ENCODE measurements at places on chromosomes 6 and 20.

DNA sequence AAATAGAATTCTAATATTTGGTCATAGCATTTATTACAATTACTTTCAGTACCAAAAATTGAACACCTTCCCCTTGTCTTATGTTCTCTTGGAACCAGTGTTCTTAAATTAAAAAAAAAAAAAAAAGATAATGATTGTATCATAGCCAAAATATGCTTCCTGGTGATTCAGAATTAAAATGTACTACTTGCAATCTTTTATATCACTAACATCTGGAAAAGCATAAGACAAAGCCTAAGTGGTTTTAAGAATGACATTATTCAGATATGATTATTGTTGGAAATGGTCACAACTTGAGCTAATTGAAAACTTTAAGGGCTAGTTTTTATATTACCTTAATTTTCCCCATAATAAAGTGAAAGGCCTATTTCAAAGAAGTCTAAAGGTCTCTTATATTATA, 493.3 kb upstream of the MARCKS start:
- DNase-seq, result no peak

DNA sequence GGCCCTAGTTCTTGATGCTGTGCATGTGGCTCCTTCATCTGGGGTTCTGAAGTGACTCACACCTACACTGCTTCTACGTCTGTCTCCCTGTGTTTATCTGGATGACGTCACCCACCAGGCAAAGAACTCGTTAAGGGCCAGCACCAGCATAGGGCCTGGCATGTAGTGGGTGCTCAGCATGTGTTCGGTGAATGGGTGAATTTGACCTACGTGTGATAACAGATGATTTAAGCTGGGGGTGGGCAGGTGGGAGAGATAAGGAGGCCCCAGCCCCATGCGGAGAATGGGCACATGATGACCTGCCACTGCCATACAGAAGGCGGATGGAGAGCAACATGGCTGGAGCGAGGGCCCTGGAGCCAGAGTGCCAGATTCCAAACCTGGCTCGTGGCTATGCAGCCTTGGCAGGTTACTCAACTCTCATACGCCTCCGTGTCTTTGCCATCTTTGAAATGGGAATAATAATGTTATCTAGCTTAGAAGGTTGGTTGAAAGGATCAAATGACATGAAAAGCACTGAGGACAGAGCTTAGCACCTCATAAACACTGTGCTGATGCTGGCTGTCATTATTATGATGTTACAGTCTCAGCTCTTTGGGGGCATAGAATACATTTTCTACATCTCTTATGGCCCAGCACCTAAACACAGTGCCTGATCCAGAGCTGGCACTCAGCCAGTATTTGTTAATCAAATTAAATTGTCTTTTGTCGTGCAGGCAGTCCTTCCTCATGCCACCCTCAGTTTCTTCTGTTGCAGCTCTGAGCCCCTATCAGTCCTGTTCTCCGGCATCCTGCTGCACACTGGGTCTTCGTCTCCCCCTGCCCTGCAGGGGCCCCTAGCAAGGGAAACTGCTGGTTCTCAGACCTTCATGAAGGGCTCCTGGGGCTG, 39.6 kb downstream of the VEGFA start:
- no peak for DNase-seq

DNA sequence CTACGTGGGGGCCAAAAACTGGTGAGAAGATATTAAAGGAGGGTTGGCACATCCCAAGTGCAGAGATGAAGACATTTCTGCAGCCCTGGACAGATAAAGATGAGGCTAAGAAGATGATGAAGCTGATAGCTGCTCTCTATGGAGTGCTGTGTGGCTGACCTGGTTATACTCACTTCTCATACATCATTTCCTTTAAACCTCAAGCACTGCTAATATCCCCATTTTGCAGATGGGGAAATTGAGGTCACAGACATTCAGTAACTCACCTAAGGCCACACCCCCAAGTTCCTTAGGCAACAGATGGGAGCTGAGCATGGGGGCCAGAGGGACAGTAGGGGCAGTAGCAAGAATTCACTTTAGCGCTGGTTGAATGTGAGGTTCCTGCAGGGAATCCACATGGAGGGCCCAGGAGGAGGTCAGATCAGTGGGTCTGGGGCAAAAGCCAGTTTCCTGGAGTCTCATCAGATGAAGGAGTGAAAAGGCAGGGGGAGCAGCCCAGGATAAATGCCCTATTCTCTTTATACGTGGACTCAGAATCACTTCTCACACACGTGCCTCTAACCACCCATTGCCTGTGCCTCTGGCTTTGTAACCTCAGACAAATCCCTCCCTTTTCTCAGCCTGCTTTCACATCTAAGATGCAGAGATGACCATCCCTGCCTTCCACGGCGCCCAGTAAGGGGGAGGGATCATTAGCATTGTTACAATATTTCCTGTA, 125.8 kb downstream of the NFATC2 start:
- DNase-seq, result no peak

DNA sequence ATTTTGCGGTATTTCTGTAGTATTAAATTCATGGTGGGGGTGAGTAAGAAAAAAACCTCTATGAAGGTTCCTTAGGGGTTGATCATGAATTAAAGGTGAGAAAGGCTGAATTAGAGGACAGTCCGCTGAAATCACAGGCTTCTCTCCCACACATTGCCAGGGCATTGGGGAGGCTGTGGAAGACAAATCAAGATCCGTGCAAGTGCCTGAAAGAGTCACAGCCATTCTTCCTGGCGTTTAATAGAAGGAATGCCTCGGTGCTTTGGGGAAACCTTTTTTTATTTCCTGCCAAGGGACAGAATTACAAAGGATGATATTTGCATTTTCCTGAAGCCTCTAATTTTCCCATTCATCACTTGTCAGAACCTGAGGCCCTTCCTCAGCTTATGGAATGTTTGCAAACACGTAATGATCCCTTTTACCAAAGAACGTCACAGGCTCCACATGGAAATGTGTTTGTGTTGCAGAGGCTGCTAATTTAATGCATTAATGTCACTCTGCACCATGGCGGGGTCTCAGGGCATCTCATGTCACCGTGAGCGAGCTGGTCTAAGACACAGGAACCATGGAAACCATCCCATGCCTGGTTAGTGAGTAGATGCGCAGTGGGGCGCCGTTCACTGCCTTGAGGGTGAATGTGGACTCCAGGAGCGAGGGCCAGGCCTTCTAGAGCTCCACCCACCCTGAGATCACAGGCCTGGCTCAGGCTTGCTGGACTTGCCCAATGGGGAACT, 185.9 kb upstream of the SULF2 start:
- DNase-seq, result no peak

DNA sequence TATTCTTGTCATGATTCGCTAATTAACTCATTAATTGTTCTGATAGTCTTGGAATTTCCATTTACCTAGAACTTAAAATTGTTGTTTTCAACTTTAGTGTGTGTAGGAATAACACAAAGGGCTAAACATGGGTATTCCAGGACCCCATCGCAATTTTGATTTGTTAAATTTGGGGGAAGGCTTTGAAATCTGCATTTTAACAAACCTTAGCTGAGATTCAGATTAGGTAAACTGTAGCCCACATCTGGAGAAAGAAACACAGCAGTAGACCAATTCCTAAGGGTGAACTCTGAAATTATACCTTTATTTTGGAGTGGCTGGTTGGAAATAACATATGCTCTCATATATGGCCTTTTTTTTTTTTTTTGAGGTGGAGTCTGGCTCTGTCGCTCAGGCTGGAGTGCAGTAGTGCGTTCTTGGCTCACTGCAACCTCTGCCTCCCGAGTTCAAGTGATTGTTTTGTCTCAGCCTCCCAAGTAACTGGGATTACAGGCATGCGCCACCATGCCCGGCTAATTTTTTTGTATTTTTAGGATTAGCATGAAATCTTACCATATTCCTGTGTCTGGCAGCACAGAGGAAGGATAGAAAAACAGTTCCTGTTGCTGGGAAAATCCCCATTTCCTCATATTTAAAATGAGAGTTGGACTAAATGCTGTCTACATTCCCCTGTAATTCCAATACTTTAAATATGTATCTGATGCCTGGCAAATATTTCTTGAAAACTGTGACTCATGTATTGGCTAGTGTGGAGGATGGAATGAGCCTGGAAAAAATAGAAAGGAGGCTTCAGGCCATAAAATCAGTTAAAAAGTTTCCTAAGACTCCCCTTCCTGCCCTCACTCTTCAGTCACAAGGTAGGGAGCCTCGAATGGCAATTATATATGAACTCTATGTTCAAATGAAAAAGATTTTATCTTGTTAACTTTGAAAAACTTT, 96.7 kb upstream of the FAM184A start:
- no peak for DNase-seq

DNA sequence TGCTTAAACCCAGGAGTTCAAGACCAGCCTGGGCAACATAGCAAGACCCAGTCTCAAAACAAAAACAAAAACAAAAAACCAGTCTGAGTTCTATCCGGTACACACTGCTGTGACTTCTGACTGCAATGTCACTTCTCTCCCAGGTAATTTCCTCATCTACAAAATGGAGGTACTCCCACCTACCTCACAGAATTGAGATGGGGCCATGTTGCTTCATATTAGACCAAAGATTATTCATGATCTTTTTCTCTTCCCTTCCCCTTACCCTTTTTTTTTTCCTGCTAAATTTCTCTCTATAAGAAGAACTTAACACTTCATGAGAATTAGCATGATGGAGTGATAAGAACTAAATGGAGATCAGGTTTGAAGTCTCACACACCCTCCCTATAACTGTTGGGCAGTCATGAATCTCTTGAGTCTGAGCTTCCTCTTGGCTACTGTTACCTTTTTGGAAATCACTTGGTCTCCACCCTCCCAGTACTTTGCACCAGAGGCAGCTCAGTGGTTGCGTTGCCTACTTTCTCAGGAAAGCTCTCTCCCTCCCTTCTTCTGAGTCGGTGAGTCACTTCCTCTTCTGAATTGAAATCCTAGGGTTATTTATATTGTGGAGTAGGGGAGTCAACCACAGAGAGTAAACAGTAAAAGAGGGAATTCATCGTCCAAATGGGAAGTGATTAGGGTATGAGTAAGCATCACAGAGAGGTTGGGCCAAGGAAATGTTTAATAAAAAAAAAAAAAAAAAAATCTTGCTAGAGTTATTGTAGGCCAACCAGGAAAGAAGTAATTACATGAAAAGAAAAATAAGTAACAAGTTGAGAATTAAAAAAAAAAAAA, 59.9 kb upstream of the MAP7 start:
- DNase-seq, result no peak

DNA sequence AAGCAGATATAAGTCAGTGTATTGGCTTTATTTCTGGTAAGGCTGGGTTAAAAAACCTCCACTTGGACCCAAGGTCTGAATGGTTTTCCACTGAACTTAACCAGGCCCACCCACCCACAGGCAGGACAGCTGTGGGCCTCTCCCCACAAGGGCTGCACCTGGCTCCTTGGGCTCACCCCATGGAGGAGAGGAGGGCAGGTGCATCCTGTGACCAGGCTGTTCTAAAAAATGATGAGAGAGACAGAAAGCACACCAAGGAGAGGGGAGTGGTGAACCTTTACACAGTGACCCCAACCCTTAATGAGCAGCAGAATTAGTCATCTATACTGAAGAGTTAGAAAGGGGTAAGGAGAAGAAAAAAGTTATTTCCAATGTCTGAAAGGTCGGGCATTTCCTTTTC, 34.5 kb upstream of the DUSP22 start:
- no peak for DNase-seq

- DNase-seq, result no peak
Observed at GRCh38 chr6:36289281-36289878, 19.5 kb downstream of the PNPLA1 start.

DNA sequence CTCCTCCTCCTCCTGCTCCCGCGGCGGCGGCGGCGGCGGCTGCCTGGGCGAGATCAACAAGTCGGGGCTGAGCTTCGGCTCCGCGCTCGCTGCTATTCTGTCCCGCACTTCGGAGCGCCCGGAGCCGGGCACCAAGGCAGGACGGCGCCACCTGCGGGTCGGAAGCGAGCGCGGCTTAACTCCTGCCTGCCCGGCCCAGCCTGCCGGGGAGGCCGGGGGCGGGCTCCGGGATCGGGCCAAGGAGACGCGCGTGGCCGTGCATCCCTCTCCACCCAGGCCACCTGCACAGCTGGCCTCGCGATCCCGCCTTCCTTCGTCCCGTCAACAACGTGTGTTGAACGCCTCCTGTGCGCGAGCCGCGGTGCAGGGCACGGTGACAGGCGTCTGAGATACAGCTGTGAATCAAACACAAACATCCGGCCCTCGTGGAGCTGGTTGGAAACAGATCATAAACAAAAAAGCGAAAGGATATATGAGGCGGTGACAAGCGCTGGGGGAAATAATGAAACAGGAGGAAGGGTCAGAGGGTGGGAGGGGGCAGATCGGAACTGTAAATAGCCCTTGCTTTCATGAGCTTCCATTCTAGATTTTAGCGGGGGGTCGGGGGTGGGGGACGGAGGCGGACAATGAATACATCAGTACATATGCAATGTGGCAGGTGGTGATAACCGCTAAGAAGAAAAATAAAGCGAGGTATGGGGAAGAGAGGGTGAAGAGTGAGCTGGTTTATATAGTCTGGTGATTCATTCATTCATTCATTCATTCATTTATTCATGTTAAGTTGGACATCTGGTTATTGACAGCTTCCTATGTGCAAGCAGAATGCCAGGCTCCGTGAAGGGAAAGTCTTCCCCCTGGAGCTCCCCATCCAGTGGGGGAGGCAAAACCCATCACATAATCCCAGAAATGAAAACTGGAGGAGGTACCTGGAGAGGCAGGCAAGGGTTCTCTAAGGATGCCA, 2.0 kb upstream of the KCNB1 start:
- peak; percentile 54 for DNase-seq

GRCh38 chr6:84453499-84453898, 226.1 kb upstream of the CEP162 start:
- no peak for DNase-seq

GRCh38 chr6:158344534-158344933, 32.3 kb downstream of the TULP4 start:
- no peak for DNase-seq

DNA sequence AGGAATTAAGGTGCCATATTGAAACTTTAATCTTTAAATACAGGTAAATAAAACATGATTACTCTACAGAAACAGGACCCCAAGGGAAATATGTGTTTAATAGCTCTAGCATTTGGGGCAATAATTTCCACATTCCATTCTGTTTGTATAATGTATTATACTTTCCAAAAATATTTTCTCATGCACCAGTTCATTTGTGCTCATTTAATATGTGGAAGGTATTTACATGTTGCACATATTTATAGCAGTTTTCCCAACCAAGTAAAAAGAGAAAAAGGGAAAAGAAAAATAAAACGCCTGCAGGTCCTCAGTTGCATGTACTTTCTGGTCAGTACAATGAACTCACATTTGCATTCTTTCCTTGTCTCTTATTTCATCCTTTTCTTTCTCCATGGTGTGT, 129.5 kb upstream of the SULF2 start:
- DNase-seq, result no peak

GRCh38 chr6:15184441-15184861, 61.4 kb upstream of the JARID2 start:
- no peak for DNase-seq

DNA sequence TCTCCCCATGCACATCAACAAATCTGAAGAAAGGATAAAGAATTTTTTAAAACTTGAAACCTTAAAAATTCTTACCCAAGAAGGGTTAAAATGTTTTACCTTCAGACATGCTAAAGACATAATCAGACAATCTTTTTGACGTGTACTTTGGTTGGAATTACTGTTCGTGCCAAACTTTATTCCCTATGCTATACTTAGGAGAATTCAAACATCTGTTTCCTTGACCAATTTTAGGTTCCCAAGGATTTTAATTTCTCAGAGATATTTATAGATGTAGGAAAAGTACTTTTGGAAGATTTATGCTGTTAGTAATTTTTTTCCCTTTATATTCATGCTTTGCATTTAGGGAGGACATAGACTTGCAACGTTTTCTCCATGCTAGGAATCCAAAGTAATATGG, 108.4 kb downstream of the AFG1L start:
- DNase-seq, result no peak
